Psoas muscle (tissue), 8 donors: ENCODE measurements at places on chromosomes 4 and X. TPM values are rescaled to one million over a fixed set of nuclear protein-coding genes. Genes with fewer than 3 reads are reported as not detected.
A peak's percentile ranks its signal among the peaks of the same experiment; 100 is the strongest.

- no peak for DNase-seq
Measured at GRCh38 chr4:60315586-60315985, 884.5 kb upstream of the ADGRL3 start.

GRCh38 chr4:105956569-105956968 lies 61.3 kb downstream of the NPNT start:
- DNase-seq = no peak

DNA sequence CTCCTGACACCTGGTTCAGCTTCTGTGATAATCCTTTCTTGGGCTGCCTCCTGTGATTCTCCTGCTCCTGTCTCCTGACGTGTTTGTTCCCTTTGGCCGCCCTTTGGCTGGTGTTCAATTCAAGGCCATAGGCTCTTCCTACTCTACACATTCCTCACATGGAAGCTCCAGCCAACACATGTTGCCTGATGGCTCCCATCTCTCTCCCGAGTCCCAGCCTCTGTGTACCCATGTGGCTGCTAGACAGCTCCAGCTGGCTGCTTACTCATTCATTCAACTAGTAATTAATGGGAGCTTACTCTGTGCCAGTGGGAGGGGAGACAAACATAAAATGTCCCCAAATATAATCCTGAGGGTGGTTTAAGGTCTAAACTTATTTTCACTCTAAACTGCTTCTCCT lies 9.2 kb upstream of the MED28 start:
- DNase-seq = no peak

- DNase-seq = no peak
Measured at GRCh38 chr4:78174891-78175290, 117.8 kb downstream of the FRAS1 start.

GRCh38 chr4:91127831-91128230 lies 1000.6 kb downstream of the CCSER1 start:
- DNase-seq = no peak

DNA sequence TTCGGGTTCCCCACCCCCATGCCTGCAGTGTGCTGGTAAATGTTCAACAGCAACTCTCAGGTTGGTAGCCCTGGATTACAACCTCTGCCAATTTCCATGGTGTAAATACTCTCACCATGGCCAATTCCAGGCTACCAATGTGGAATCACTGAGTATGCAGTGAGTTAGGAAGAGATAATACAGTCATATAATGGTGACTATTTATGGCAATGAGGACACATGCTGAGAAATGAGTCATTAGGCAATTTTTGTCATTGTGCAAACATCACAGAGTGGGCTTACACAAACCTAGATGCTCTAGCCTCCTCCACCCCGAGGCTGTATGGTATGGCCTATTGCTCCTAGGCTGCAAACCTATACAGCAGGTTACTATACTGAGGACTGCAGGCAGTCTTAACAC lies 4.6 kb upstream of the CLDN24 start:
- DNase-seq = no peak

GRCh38 chr4:119663160-119663788 lies 34.7 kb upstream of the PDE5A start:
- no peak for DNase-seq

- DNase-seq = peak; percentile 72
Measured at GRCh38 chr4:6885953-6886557, 23.6 kb upstream of the TBC1D14 start.

DNA sequence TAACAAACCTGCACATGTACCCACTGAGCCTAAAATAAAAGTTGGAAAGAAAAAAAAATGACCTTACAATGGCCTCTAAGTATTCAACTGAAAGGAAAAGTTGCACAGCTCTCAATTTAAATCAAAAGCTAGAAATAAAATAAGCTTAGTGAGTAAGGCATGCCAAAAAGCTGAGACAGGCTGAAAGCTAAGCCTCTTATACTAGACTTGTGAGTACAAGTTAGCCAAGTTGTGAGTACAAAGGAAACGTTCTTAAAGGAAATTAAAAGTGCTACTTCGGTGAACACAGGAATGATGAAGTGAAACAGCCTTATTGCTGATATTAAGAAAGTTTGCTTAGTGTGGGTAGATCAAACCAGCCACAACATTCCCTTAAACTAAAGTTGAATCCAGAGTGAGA lies 707.9 kb upstream of the PITX2 start:
- DNase-seq = no peak

DNA sequence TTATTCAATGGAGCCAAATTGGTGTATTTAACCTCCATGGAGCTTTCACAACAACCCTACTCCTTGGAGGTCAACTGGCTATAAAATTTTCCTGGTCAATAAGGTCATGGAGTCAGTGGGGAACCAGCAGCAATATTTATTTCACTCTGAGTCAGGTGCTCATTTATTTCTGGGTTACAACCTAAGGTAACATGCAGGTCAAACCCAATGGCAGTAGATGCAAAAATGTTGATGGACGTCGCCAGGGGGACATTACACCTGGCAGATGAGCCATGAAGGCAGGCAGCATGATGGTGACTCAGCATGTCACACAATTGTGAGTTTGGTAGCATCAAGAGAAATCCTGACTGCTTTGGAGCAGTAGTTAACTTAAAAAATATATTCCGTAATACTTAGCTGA lies 514.1 kb downstream of the IL15 start:
- DNase-seq = no peak

Gene NSUN7
- not detected for total RNA-seq

Gene SPANXA2
- not detected for total RNA-seq

Gene GPR143
- total RNA-seq = not detected

Gene PWWP3B
- total RNA-seq = 10.1 TPM
